ENCODE measurements at places on chromosomes 2 and 18.

DNA sequence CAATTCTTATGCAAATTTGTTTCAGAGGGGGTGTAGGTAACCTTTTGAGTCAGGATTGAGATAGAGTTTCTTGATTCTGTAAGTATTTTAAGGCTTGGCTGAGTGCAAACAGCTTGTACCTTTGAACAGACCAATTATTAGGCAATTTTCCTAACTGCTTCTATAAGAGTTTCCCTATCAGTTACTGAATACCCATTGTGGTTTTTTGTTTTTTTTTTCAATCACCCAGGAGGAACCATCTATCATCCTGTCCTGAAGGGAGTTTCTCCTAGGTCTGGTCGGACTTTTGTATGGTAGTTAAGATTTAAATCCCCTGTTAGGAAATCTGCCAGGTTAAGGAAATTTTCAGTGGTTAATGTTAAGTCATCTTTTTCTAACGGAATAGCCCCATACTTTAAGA, 319.4 kb upstream of the SLC39A10 start:
- DNase-seq = no peak

DNA sequence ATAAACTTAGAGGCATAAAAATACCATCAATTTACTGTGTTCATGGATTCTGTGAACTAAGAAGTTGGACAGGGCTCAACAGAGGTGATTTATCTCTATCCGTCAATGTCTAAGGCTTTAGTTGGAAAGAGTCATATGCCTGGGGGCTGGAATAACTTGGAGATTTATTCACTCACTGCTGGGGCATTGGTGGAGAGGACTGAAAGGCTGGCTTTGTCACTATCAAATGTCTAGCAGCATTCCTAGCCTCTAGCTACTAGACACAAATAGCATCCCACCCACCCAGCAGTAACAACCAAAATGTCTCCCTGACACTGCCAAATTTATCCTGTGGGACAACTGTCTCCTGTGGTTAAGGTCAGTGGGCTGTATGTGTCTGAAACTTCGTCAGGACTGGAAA, 71.0 kb downstream of the EVA1A start:
- no peak for DNase-seq

- no peak for DNase-seq
These were observed 60.1 kb downstream of the DYNC1I2 start for GRCh38 chr2:171747371-171747770.

GRCh38 chr18:49319590-49319989, 140.9 kb downstream of the DYM start:
- DNase-seq = no peak

DNA sequence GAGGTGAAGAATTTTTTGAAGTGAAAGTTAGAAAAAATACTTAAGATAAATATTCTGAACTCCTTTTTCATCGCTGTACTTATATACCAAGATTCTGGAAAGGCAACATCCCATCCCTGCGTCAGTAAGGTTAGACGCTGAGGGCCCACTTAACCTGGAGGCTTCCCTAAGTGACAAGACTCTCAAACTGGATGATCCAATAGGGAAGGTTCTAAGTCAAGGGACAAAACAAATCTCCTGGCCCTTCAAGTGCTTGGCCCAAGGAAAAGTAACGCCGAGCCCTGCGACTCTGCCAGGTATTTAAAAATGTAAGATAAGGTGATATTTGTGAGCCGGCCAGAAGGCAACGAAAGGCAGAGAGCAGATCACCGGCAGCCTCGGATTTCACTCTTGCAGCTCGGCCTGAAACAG, 1.3 kb downstream of the STK39 start:
- no peak for DNase-seq

- no peak for DNase-seq
These were observed 20.4 kb downstream of the RNF144A start for GRCh38 chr2:6937582-6937981.

GRCh38 chr2:60053791-60054190, 499.7 kb downstream of the BCL11A start:
- no peak for DNase-seq

GRCh38 chr2:233179848-233180366, 71.6 kb upstream of the ATG16L1 start:
- DNase-seq = no peak

DNA sequence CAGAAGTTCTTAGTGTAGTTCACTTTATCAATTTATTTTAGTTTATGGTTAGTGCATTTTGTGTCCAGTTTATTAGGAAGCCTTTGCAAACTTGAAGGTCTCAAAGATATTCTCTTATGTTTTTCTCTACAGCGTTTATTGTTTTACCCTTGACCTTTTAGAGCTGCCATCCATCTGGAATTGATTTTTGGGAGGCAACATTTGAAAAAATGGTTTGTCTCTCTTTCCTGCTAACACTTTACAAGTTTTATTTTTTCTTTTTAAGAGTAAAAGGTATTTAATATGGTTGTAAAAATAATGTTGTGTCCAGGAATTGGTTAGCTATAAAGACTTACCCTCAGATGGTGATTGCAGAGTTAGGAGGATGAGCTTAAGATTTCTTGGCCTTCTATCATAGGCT, 14.0 kb downstream of the GORASP2 start:
- DNase-seq = no peak

Measured in LNCaP clone FGC (cell line).